Stimulated activated effector memory CD8-positive, alpha-beta T cell treated with anti-CD3 and anti-CD28 coated beads, Interleukin-12 subunit alpha, Interleukin-12 subunit beta, amount 100 ng/mL, for 72 hours (primary cell): ENCODE measurements at places on chromosomes 16 and 17.
A peak's percentile ranks its signal among the peaks of the same experiment; 100 is the strongest.

- no peak for DNase-seq
Observed at GRCh38 chr17:40063187-40063771, 514 bp downstream of the THRA start.

DNA sequence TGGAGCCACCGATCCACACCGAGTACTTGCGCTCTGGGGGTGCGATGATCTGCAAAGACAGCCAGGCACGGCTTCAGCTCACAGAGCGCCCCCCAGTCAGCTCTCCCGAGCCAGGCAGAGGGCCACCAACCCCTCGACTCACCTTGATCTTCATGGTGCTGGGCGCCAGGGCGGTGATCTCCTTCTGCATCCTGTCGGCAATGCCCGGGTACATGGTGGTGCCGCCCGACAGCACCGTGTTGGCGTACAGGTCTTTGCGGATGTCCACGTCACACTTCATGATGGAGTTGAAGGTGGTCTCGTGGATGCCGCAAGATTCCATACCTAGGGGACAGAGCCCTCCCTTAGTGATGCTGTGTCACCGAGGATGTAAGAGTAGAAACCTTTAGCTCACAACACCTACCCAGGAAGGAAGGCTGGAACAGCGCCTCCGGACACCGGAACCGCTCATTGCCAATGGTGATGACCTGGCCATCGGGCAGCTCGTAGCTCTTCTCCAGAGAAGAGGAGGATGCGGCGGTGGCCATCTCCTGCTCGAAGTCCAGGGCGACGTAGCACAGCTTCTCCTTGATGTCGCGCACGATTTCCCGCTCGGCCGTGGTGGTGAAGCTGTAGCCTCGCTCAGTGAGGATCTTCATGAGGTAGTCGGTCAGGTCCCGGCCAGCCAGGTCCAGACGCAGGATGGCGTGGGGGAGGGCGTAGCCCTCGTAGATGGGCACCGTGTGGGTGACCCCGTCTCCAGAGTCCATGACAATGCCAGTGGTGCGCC is 1.6 kb downstream of the ACTG1 start:
- peak; percentile 72 for DNase-seq

GRCh38 chr16:73483076-73483791 is 435.3 kb upstream of the ZFHX3 start:
- DNase-seq: no peak

DNA sequence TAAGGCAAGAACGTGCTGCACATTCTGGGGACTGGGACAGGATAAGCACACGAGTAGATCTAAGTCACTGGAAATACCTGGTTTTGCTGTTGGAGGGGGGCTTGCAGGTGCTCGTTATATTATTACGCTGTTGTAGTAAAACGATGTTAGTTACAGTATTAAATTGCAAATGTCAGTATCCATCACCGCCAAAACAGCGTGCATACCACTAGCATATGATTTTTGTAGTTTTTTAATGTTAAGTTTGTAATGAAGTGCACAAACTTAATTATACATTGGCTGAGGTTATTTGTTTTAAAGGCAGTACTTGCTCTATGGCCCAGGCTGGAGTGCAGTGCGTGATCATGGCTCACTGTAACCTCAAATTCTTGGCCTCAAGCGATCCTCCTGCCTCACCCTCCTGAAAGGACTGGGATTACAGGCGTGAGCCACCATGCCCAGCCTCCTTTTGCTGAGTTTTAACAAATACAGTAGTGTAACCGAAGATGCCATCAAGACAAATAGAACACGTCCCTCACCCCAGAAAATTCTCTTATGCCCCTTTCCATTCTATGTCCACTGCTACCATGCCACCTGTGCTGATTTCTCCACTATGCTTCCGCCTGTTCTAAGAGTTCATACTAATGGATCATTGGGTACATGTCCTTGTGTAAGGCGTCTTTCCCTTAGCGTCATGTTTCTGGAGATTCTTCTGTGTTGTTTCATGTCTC is 20.7 kb upstream of the CSNK1D start:
- no peak for DNase-seq

DNA sequence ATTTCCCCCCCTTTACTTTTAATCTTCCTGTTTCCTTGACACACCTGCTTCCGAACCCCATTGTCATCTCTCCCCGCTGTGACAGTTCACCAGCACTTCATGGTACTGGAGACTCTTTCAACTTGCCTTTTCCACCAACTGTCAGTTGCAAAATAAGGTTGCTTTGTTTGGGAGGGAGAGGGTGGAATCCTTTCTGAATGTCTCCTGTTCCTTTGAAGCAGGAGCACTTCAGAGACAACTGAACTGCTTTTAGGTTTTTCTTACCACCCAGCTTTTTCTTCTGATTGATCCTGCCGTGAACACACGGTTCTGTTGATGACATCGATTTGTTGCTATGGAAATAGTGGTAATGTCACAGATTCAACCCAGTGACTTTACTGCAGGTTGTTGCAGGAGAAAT is 42.0 kb downstream of the RPA1 start:
- no peak for DNase-seq

DNA sequence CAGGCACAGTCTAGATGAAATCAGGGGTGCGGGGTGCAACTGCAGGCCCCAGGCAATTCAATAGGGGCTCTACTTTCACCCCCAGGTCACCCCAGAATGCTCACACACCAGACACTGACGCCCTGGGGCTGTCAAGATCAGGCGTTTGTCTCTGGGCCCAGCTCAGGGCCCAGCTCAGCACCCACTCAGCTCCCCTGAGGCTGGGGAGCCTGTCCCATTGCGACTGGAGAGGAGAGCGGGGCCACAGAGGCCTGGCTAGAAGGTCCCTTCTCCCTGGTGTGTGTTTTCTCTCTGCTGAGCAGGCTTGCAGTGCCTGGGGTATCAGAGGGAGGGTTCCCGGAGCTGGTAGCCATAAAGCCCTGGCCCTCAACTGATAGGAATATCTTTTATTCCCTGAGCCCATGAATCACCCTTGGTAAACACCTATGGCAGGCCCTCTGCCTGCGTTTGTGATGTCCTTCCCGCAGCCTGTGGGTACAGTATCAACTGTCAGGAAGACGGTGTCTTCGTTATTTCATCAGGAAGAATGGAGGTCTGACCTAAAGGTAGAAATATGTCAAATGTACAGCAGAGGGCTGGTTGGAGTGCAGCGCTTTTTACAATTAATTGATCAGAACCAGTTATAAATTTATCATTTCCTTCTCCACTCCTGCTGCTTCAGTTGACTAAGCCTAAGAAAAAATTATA is 1.6 kb downstream of the HBA1 start:
- DNase-seq: no peak

DNA sequence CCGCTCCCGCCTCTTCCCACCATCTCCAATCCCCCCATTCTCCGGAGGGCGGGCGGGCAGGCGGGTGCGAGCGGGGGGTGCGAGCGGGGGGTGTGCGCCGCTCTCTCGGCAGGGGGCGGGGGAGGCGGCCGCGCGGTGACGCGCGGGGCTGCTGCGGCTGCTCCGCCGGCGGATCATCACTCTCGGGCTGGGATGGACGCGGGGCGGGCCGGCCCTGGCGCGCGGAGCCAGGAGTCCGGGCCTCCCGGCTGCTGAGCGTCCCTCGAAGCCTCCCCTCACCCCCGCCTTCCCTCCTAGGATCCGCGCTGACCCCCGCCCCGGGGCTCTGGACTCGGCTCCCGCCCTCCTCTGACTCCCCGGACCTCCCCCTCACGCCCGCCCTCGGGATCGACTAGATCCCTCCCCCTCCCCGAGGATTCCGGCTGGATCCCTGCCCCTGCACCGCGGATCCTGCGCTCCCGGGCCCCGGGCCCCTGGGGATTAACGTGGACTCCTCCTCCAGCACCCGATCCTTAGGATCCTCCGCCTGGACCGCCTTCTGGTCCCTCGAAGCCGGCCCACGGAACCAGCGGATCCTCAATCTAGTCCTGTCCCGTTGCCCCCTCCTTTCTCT is 946 bp upstream of the TMEM256 start:
- DNase-seq: no peak

GRCh38 chr17:75691801-75692626 is 24.9 kb downstream of the SAP30BP start:
- DNase-seq: no peak

DNA sequence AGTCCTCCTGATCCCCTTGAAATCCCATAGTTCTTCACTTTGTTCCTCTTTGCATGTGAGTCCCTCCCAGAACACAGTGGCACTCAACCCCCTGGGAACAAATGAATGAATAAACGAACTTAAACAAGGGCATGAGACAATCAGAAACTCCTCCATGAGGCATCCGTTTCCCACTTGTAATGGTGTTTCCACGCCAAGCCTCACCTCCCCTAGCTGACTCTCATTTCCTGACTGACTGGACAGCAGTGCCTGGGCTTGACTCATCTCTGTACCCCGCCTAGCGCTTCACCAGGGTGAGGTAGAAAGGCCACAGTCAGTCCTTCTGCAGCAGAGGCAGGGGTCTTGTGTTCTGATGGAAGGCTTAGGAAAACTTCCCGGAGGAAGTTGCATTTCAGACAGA is 14.2 kb downstream of the KIF1C start:
- peak; percentile 27 for DNase-seq

DNA sequence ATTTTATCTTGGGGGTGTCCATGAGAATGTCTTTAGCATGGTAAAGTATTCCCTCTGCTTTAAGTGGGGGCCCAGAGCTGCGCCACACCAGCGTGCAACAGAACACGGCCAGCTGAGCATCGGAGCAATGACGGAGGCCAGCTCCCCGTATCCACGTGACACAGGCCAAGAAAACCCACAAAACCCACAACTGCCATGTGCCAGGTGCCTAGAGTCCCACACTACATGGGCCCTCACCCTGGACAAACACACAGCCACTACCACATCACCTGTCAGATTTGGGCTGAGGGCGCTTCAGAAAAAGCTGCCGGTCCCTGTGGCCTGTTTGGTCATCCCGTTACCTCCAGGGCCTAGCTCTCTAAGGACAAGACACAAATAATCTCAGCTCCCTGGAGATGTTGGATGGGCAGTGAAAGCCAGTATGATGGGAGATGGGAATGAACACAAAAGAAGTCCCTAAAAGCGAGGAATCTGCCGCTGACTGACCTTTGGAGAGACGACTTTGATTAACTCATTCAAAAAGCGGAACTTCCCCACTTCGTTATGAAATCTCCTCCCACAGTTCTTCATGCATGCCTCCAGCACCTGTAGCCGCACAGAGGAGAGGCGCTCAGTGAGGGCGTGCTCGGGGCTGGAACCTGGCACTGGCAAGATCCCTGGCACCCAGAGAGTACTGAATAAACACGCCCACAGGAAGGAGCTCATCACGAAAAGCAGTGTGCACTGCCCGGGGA is 17.1 kb downstream of the GGA3 start:
- no peak for DNase-seq

GRCh38 chr16:71666928-71667707 is 41.1 kb downstream of the MARVELD3 start:
- DNase-seq: no peak

- no peak for DNase-seq
Observed at GRCh38 chr17:15919466-15919865, 25.5 kb upstream of the ADORA2B start.

DNA sequence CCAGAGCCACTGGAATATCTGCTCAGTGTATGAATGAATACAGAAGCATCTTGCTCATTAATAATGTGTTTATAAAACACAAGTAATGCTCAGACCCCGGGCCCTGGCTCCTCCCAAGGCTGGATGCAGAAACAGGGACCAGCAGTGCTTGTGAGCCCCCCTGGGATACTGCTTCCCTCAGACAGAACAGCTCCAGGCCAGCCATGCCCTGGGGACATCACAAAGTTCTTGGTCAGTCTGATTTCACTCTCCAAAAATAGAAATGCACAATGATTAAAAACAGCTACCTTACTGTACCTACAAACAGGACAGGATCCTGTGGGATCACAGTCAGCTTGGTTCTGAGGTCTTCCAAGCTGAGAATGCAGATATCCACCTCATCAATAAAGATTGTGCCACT is 68.2 kb downstream of the ABCC12 start:
- DNase-seq: no peak

- DNase-seq: no peak
Observed at GRCh38 chr17:49820773-49821172, 27.1 kb downstream of the TAC4 start.

DNA sequence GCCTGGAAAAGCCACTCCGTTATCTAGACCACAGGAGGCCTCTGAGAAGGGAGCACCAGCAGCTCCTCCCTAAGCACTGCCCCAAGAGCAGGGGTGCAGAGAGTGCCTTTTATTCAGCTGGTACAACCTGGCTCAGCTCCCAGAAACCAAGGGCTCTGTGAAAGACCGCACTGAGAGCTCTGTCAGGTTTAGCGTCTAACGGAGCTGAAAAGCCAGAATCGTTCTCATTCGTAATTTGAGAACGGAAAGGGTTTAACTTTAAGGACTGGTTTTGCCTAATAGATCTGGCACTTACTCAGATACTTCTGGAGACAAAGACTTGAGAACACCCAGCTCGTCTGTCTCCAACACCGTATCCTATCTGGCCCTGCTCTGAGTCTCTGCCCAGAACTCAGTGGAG is 13.5 kb downstream of the MPG start:
- no peak for DNase-seq

DNA sequence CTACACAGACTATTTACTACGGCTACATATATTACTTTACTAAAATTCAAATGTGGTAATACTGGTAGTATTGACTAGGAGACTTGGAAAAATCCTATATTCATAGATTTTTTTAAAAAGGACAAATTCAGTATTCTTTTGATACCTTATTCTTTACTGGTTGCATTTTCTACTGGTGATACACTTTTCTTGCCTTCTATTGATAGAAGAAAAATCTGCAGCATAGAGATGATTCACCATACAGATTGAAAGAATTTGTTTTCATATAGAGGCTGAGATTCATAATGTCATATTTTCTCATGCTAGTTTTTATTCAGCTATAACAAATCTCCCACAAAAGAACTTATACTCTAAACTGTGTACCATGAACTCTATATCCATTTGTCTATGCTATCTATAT is 195.4 kb upstream of the C17orf78 start:
- DNase-seq: no peak

DNA sequence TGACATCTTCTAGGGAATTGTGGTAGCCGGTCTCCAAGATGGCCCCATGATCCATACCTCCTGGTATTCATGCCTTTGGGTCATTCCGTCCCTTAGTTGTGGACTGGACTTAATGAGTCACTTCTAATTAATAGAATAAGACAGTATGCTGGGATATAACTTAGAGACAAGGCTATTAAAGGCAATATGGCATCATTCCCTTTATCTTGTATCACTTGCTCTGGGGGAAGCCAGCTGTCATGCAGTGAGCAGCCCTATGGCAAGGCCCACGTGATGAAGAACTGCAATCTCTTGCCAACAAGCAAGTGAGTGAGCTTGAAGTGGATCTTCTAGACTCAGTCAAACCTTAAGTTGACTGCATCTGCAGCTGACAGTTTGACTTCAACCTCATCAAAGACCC is 97.8 kb upstream of the MED13 start:
- no peak for DNase-seq

- no peak for DNase-seq
Observed at GRCh38 chr17:83100853-83101391, 21.5 kb downstream of the METRNL start.

GRCh38 chr17:41301916-41302901 is at the start of gene KRTAP29-1:
TSS of gene KRTAP29-1 (minus strand) at chr17:41302851. CDS start at chr17:41302851, 0 bp downstream.
- no peak for DNase-seq

DNA sequence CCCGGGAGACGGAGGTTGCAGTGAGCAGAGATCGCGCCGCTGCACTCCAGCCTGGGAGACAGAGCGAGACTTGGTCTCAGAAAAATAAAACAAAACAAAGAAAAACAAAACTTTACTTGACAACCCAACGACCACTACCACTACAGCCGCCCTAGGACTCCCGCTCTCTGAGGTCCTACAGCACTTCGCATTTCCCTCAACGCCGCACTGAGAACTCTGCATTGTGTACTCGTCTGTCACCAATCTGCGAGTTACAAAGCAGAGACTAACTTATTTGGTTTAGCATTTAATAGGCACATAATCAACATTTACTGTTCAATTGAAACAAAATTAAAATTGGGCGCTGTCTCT is 479 bp upstream of the ZNF207 start:
- DNase-seq: no peak

GRCh38 chr17:55492781-55493341 is 18.4 kb downstream of the SMIM36 start:
- no peak for DNase-seq
